ENCODE measurements at places on chromosomes 2 and 18. TPM values are rescaled to one million over a fixed set of nuclear protein-coding genes. Genes with fewer than 3 reads are reported as not detected.

The UGT1A1 gene
- total RNA-seq, result 2.6 TPM

DNA sequence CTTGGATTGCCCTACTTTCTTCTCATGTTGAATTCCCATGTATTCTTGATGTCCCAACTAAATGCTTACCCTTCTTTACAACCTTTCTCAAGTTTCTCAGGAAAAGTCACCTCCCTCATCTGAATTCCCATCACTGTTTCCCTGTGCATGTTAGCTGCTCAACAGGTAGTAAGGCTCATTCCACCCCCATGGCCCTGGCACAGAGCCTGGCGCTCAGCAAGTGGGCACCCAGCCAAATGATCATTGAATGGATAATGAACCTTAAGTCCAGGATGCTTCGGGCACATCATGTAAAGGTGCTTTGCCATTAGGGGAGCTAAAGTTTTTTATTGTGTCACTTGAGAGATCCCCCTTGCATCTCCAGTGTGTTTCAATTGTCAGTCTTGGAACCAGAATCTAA lies 124.0 kb downstream of the PKP4 start:
- DNase-seq, result peak; percentile 51

GRCh38 chr2:181203412-181203811 lies 223.0 kb downstream of the UBE2E3 start:
- no peak for DNase-seq

- DNase-seq, result no peak
Observed at GRCh38 chr2:86062043-86062442, 43.6 kb downstream of the POLR1A start.

- no peak for DNase-seq
Observed at GRCh38 chr2:162053808-162054155, 20.2 kb downstream of the DPP4 start.

DNA sequence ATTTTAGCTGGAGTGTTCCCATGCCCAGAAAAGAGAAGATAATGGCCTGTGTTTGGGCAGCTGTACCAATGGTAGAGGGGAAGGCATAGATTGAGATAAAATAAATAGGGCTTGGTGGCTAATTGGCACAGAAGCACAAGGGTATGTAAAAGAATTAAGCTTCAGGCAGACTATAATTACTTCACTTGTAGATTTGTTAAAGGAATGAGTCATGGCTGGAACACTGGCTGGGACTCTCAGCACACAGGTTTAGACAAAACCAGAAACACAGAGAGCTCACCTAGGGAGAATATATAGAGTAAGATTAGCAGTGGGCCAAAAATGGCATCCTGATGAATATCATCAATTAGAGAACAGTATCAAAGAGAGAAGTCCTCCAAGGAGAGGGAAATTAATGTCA lies 198.3 kb upstream of the FIGN start:
- DNase-seq, result no peak

GRCh38 chr2:10204326-10205161 lies 82.0 kb downstream of the RRM2 start:
- DNase-seq, result no peak

GRCh38 chr2:176206682-176207081 lies 18.2 kb downstream of the HOXD1 start:
- no peak for DNase-seq

DNA sequence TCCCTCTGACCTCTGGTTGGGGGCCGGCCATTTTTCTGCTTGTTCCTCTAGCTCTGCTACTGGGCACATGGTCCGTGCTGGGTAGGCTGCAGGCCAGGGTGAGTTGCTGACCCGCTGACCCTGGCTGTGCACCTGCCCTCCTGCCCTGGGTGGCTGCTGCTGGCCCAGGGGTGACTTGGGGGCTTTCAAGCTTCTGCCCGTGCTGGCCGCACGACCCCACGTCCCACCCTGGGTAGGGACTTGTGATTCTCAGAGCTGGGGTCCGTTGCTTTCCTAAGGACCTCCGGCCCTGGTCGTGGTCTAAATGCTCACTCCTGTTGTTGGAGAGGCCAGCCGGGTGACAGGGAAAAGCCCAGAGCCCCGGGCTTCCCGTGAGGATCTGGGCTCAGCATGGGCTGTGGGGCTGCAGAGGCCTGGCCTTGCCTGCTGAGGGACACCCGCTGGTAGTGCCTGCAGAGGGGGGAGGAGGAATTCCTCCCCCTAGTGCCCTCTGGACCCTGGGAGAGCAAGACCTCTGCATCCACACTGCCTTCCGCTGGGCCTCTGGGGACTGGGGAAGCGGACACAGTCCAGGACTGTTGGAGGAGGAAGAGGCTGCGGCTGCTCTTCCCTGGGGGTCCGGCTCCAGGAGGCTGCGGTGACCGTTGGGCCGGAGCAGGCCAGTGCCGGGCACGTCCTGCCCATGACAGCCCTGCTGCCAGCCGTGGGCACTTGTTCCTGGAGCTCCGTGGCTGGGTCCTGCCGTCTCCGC lies 6.3 kb upstream of the GAL3ST2 start:
- DNase-seq, result no peak

GRCh38 chr18:48374423-48375149 lies 34.6 kb downstream of the ZBTB7C start:
- DNase-seq, result peak; percentile 18

DNA sequence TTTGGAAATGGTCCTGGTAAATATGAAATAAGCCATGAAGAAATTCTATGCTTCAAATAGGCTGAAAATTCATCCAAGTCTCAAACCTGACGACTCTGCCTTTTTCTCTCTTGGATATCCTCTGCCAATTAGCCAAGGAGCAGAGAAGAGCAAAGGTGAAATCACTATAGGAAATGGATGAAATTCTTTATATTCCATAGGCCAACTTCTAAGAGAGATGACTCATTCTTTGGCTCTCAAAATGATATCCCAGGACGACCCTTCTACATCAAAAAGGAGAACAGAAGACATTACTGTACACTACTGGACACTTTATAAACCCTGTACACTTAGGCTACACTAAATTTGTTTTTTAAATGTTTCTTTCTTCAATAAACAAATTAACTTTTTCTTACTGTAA lies 22.7 kb downstream of the PDE1A start:
- no peak for DNase-seq

GRCh38 chr2:43136876-43137275 lies 89.5 kb downstream of the ZFP36L2 start:
- peak; percentile 39 for DNase-seq

DNA sequence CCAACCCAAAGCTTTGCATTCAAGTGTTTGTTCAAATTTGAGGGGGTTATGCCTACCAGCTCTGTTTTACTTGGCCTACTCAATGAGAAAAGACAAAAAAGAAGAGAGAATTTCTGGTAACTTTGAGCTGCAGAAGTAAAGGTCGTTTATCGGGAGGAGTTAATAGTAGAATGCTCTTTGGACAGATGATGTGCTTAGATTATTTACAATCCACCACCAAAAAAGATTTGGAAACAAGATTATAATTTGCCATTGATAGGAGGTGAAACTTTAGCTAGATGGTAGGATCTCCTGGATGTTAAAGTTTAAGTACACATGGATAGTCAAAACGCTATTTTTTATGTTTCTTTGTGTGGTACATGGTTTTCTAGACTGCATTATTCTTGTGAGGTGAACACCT lies 24.9 kb upstream of the CPS1 start:
- DNase-seq, result no peak

GRCh38 chr18:48539406-48540250 lies 797 bp downstream of the CTIF start:
- DNase-seq, result peak; percentile 27

DNA sequence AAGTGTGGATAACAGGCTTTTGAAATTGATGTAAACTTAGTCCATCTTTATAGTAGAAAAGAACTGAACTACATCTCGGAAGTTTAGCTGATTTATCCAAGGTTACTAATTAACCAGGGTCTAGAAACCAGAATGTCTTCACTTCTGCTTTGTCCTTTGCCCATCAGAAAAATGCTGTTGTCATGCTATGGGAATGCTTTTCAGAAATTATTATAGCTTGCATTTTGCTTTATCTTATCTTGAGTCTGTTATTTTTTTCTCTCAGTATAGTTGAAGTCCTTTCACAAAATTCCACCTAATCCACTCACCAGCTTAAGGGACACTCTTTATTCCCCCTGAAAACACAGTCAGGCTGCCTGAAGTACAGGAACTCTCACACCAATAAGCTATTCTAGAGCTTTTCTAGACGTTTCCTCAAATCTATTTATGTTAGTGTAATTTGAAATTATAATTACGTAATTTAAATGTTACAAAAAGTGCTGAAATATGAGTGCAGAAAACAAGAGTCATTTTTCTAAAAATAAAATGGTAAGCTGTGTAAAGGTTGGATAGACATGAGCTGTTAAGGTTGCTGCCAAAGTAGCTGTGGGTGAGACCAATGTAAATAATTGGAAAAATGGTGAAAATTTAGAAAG lies 456.3 kb downstream of the TGIF1 start:
- DNase-seq, result no peak
